ENCODE measurements at places on chromosomes 12 and 14.

- no peak for DNase-seq
These were observed 5.7 kb upstream of the VDR start for GRCh38 chr12:47910486-47910885.

DNA sequence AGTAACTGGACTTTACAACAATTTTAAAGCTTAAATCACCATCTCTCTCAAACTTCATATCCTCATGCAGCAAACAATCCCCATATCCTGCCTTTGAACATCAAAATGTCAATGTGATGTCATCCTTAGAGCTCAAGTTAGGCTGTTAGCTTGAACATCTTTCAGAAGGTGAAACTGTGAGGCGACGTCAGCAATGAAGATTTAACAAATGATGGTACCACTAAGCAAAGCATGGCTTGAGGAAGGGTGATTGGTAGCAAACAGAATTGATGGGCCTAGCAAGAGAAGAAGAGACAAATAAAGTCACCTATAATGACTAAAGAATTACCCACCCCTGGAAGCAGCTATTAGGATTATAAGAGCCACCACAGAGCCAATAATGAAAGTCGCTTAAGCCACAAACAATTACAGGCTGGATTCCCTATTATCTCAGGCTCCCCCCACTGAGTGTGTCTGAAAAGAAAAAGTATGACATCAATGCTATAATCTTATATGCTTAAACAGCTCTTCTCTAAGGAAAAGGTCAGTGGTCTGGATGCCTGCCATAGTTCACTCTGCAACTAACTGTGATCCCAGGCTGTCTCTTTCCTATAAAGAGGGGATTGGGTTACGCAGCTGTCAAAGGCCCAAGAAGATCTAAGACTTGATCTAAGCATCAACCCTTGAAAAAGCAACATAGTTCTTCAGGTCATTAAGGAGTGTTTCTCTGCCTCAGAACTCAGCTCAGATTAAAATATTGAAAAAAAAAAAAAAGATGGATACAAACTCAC is 18.1 kb downstream of the EGLN3 start:
- DNase-seq = peak; percentile 33

DNA sequence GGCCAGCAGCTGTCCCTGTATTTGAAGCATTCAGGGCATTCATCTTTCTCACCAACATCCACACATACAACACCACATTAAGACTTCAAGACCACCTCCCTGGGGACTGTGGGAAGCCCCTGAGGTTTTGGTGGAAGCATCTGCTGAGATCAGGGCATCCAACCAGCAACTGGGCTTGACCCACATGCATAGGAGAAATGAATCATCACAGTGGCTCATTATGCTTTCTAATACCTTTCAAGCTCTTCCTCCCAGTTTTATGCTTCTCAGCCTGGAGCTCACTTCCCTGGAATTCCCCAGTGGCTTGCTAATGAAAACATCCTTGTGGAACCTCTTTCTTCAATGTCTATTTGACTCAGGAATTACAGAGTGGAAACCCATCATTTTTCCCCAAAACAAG is 21.4 kb upstream of the CMKLR1 start:
- no peak for DNase-seq

- DNase-seq = no peak
These were observed 66.4 kb upstream of the KRR1 start for GRCh38 chr12:75577812-75578211.

DNA sequence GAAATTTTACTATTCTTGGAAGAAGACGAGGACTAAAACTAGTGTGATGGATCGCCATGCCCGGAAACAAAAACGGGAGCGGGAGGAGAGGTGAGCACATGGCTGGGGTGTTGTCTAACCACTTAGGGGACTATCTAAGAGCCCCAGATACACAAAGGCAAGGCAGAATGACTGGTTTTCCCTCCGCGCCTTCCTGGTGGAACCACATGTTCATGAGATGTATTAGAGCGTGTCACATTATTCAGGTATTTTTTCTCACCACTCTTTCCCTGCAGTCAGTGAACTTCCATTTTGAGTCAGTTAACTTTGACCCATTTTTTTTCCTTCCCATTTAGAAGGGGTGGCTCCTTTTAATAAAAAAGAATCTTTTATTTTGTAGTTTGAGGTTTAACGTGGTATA is 68.8 kb upstream of the TRAF3 start:
- no peak for DNase-seq

DNA sequence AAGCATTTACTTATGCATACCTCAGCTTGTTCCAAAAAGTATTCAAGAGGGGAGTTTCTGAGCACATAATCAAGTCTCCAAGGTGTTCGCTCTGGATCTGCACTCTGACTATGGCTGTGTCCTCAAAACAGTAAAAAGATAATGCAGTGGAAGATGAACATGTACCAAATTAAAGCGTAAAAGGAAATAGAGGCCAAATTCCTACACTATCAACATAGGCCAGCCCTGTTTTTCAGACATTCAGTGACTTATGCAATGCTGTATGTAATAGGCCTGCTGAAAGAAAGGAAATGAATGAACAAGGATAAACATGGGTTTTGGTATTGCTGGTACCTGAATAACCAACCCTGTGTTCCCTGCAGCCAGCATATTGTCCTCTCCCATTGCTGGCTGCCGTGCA is 115.7 kb downstream of the SAMD4A start:
- no peak for DNase-seq

DNA sequence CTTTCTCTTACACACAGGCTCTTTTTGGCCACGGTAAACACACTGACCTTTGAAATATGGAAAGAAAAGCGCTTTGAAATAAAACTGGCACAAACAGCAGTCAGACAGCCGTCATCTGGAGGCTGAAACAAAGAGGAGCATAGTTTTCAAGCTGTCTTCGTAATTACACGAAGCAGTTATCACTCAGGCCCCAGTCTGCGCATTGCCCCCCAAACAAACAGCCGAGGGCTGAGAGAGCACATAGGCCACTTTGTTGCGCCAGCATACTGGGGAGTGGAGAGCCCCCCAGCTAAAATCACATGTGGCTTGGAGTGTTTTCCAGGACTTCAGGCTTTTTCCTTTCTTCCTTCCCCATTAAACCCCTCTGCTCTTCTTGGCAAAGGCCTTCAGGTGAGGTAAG is 142.9 kb upstream of the BTG1 start:
- DNase-seq = no peak

GRCh38 chr14:51824191-51824590 is 36.2 kb upstream of the GNG2 start:
- no peak for DNase-seq

DNA sequence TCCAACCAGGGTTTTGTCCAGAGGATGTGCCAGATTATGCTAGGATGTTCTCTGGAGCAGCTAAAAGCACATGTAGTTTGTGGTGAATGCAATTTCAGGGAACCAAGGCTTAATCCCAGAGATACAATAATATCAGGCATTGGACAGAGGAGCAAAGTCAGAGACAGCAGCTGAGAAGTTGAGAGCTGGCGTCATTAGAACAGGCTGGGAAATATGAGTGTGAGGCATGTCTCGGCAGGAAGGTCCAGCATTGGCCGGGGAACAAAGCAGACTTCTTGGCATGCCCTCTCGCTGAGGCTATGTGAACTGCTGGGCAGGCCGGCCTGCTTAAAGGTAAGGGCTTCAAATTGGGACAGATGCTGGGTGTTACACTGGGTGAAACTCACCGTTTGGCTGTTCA is 125.4 kb downstream of the CAND1 start:
- DNase-seq = no peak

DNA sequence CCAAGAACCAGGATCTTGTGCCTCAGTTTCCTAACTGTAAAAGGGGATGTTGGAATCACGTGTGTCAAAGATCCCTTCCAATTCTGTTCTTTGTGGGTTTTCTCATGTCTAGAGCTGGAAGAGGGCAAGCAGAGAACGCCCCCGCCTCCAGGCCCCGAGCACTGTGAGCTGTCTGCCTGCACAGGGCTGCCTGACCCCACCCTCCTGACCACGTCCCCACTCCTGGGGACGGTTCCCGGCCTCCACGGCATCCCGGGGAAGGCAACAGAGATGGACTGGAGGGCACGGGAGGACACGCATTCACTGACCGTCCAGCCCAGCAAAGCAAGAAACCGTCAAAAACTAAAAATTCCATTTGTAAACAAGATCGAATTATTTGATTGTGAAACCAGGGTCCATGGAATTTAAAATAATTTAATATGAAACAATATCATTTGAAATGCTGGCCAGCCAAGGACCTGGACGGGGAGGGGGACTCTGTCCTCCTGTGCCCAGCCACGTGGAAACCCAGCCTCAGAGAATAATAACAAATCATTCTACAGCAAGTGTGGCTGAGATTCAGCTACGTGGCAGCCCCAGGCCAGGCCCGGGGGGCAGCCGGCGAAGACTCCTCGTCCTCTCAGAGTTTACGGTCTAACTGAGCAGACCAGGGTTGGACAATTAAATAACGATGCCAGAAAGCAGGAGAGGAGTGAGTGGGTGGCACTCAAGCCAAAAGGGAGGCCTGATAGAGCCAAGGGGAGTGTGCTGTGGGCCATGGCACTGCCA is 87.3 kb upstream of the DIO3 start:
- no peak for DNase-seq

DNA sequence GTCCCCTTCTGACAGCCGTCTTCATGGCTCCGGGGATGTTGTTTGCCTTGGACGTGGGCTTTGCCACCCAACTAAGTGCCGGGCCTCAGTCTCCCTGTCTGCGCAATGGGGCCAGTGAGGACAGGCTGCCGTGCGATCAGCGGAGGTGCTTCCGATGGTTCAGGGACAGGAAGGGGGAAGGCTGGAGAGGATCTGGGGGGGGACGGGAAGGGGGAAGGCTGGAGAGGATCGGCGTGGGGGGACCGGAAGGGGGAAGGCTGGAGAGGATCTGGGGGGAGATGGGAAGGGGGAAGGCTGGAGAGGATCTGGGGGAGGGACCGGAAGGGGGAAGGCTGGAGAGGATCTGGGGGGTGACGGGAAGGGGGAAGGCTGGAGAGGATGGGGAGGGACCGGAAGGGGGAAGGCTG is 3.4 kb downstream of the MMP17 start:
- peak; percentile 72 for DNase-seq

- no peak for DNase-seq
These were observed 10.7 kb downstream of the SCARB1 start for GRCh38 chr12:124852911-124853427.

GRCh38 chr12:105622220-105622619 is 291.7 kb downstream of the C12orf75 start:
- DNase-seq = no peak

- DNase-seq = no peak
These were observed 21.4 kb downstream of the ACVR1B start for GRCh38 chr12:51972849-51973273.

DNA sequence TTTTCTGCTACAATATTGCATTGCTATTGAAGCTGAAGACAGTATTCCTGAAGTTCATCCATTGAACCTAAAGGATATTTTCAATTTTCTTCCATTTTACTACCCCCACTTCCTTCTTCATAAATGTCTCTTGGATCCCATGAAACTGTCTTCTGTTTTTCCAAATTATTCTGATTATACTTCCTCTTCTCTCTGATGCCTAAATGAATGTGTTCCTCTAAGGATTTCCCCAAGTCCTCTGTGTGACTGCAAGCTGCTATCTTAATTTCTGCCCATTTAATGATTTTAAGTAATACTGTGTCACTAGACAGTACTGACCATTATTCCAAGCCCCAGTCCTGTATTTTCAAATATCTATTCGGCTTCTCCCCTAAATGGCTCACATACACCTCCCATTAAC is 102.9 kb downstream of the TAOK3 start:
- DNase-seq = no peak

DNA sequence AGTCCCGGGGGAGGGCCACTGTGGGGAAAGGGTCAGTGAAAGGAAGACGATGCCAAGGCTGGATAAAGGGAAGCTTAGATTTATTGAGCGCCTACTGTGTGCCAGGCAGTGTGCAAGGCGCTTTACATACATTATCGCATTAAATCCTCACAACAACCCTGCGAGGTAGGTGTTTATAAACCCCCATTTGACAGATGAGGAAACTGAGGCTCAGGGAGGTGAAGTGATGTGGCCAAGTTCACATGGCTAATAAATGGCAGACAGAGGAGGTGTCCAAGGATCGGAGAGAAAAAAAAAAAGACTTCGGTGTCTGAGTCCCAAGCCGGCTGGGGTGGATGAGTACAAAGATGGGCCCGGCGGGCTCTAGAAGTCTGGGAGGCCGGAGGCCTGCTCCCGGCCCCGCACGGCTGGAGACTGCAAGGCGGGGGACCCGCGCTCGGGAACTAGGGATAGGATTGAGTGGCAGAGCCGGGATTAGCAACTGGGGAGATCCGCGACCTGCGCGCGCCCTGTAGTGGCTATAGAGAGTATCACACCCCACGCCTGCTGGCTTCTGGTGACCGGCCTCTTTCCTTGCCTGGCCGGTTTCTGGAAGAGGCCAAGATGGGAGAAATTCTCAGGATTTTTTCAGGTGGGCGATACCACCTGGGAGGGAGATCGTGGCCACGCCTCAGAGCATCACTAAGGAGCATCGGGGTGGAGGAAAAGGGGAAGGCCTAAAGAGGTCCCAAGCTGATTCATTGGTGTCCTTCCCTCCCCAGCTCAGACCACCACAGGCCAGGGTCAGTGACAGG is 3.9 kb downstream of the DDN start:
- DNase-seq = peak; percentile 80

GRCh38 chr14:58395812-58396788 is at the start of gene TOMM20L:
TOMM20L (plus strand) TSS chr14:58395930; CDS start chr14:58395958, 28 bp downstream.
- DNase-seq = peak; percentile 58

DNA sequence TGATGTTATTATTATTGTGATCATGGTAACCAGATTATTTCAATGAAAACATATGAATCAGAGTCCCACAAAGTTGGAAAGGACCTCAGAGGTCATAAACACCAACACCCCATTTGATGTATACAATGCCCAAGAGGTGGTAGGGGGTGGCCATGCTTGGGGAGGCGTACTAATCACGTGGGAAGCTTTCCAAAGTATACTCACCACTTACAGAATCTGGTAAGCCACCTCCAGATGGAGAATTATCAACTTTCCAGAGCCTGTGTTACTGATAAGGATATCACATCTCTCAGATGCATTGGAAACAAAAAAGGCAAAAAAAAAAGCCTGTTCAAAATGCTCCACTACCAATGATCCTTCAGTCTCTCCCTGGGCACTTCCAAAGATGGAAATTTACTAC is 8.4 kb downstream of the DAD1 start:
- no peak for DNase-seq

- no peak for DNase-seq
These were observed 37.0 kb downstream of the KCNC2 start for GRCh38 chr12:75172611-75173010.

- no peak for DNase-seq
These were observed 446.7 kb downstream of the GLT1D1 start for GRCh38 chr12:129300011-129300410.
